ENCODE measurements at places on chromosomes 6 and 20. TPM values are rescaled to one million over a fixed set of nuclear protein-coding genes. Genes with fewer than 3 reads are reported as not detected.

Gene MED20
- total RNA-seq, result 21.0 TPM

Gene INSM1
- not detected for total RNA-seq

Gene LY6G6F
- total RNA-seq, result not detected

Gene PRL
- total RNA-seq, result not detected

Gene PRSS16
- 5.5 TPM for total RNA-seq

Gene TMC2
- total RNA-seq, result not detected
